Karpas-422 (cell line): ENCODE measurements at places on chromosomes 1 and 21. TPM values are rescaled to one million over a fixed set of nuclear protein-coding genes. Genes with fewer than 3 reads are reported as not detected.
A peak's percentile ranks its signal among the peaks of the same experiment; 100 is the strongest.

NUP210L gene
- not detected in 2 replicates for total RNA-seq

- H3K4me3 ChIP-seq = no peak overlapping the region
- no peak overlapping the region for H3K27ac ChIP-seq
- H3K36me3 ChIP-seq = no peaks in the 10 kb centered on the region
- peak; percentile 85 for DNase-seq
- no peaks in the 10 kb centered on the region for H3K27me3 ChIP-seq
Observed at GRCh38 chr1:102970496-102971078, 137.7 kb downstream of the COL11A1 start.

DNA sequence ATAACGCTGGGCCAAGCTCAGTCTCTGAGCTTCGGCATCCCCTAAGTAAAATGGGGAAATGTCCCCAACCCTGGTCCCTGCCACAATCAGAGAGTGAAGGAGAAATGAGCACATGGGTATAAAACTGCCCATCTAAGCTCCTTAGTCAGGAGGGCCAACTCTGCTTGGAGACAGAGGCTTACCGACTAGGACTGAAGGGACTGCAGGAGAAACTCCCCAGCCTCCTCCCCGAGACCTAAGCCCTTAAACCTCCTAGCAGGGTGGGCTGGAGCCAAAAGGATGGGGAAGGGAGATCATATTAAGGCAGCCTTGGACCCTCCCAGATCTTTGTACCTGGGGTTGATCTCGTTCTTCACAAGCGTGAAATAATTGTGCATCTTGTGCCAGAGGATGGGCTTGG lies 5.5 kb downstream of the ETNK2 start:
- no peaks in the 10 kb centered on the region for H3K4me1 ChIP-seq
- H3K27ac ChIP-seq = no peak overlapping the region
- H3K36me3 ChIP-seq = no peaks in the 10 kb centered on the region
- no peak for DNase-seq

DNA sequence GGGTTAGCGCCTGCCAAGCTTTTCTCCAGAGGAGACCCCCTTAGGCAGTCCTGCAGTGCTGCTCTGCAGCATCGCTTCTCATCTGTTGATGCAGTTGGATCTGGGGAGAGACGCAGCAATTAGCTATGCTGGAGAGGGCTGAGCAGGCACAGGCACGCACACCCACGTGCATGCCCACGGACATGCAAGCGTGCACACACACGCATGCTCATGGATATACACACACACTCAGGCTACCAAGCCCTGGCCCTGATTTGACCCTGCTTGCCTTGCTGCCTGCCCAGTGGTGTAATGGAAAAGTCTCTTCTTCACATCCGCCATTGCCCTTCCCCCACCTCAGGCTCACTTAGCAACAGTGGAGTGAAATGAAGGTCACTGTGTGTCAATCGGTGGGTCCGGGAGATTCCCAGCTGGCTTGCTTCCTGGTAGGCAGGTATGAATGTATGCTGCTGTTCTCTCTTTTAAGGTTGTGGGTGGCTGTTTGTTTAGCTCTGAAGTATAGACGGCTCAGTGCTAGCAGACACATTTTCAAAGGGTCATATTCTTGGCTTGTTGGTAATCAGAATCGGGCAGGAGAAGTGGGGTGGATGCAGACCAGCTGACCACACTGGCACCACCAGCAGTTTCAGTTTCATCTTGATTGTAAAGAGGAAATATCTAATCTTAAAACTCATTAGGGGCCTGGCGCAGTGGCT lies 9.5 kb downstream of the ATP1B1 start:
- H3K27me3 ChIP-seq = no peaks in the 10 kb centered on the region; the same call in 1 of the 2 replicates
- H3K36me3 ChIP-seq = no peaks in the 10 kb centered on the region
- DNase-seq = peak; percentile 43
- H3K4me3 ChIP-seq = no peak overlapping the region
- no peak overlapping the region for H3K27ac ChIP-seq
- H3K4me1 ChIP-seq = peaks cover 4% of the 10 kb centered on the region

GRCh38 chr21:14901482-14901958 lies 163.3 kb downstream of the NRIP1 start:
- H3K4me3 ChIP-seq = no peak overlapping the region
- H3K27me3 ChIP-seq = no peaks in the 10 kb centered on the region
- H3K36me3 ChIP-seq = no peaks in the 10 kb centered on the region
- no peak for DNase-seq

GRCh38 chr21:41142051-41142795 lies 25.7 kb upstream of the BACE2 start:
- no peak overlapping the region for H3K27ac ChIP-seq
- H3K27me3 ChIP-seq = no peaks in the 10 kb centered on the region
- H3K36me3 ChIP-seq = no peaks in the 10 kb centered on the region
